ENCODE measurements at places on chromosomes 1 and 21.

GRCh38 chr1:8643542-8644536 lies 173.6 kb downstream of the RERE start:
- no peak for DNase-seq

DNA sequence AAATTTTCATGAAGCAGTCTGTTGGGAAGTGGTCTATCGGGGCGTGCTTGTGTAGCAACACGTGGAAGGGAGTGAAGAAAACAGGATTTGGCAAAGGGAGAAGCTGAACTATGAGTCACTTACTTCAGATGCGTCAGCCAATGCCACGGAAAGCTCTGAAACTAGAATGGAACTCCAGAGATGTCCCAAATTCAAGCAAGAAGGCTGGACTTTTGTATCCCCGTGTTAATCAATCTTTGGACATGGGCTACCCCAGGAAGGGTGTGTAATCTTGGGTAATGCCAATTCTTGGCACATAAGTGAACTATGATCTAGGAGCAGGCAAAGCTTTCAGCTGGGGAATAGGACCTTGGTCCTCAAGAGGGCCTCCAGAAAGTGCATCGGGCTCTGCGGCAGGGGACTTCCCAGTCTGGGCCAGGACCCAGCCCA lies 102.6 kb downstream of the ADSS2 start:
- DNase-seq: no peak

GRCh38 chr1:53266038-53266437 lies 27.7 kb upstream of the MAGOH start:
- DNase-seq: no peak

DNA sequence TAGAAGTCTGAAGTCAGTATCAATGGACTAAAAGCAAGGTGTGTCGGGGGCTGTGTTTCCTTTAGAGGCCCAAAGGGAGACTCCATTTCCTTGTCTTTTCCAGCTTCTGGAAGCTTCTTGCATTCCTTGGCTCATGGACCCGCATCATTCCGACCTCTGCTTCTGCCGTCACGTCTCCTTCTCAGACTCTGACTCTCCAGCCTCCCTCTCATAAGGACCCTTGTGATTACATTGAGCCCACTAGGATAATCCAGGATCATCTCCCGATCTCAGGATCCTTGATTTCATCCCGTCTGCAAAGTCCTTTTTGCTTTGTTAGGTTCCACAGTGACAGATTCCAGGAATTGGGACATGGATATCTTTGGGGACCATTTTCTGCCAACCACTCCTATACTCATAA lies 265.8 kb upstream of the CSF3R start:
- DNase-seq: no peak

- peak; percentile 78 for DNase-seq
Measured at GRCh38 chr21:34639882-34640788, 25.2 kb upstream of the RCAN1 start.

- DNase-seq: no peak
Measured at GRCh38 chr1:28421744-28422143, 52.2 kb downstream of the PHACTR4 start.

GRCh38 chr1:39692152-39693074 lies 1.2 kb upstream of the HPCAL4 start:
- no peak for DNase-seq

GRCh38 chr1:220301630-220302029 lies 29.4 kb upstream of the RAB3GAP2 start:
- DNase-seq: no peak

DNA sequence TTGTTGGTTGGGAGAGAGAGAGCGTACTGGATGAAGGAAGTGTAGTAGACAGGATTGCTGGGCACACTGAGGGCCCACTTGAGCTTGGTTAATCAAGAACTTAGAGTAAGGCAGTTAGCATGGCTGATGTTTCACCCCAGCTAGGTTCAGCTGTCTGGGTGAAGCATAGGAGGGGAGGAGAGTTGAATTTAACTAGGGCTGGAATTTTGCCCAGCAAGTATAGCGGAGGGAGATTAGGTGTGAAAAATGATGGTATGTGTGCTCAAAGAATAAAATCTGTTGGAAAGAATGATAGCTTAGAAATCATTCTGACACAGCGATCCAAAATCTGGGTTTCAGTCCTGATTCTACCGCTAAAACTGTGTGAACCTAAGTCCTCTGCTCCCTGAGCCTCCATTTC lies 461.5 kb upstream of the PROX1 start:
- no peak for DNase-seq

DNA sequence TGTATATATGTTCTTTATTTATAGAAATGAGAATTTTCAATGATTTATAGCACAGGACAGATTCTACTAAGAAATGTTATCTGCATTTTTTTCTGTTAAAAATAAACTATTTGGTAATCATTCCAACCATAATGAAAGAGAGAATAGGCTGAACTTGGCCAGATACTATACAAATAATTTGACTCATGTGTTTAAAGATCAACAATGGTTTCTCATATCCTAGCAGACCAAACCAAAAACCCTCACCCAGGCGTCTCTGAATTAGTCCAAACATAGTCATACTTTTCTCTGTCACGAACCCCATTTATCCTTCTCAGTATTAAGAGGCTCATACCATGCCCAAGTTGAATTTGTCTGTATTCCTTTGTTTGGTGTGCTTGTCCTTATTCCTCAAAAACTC lies 40.3 kb downstream of the RPE65 start:
- no peak for DNase-seq
